Ureter (tissue), 1 donor: ENCODE measurements at places on chromosomes 13 and 19.

DNA sequence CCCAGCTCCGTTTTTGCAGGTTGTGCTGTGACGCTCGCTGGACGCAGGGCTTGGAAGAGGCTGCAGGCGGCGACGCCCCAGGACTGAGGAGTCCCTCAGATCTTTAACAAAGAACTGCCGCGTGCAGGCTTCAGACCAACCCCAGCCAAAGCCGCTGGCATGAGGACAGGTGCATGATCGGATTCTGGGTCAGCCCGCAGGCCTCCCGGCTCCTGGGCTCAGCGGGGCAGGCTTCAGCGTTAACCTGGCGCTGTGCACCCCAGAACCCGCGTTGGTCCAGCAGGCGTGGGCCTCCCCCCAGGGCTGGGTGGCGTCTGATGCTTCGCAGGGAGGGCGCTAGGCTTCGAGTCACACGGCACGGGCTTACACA lies 920 bp upstream of the TIMM13 start:
- DNase-seq: no peak

GRCh38 chr19:54888239-54888638 lies 14.2 kb downstream of the FCAR start:
- DNase-seq: no peak

- no peak for DNase-seq
These were observed 102.9 kb downstream of the SHISA2 start for GRCh38 chr13:25948910-25949309.

DNA sequence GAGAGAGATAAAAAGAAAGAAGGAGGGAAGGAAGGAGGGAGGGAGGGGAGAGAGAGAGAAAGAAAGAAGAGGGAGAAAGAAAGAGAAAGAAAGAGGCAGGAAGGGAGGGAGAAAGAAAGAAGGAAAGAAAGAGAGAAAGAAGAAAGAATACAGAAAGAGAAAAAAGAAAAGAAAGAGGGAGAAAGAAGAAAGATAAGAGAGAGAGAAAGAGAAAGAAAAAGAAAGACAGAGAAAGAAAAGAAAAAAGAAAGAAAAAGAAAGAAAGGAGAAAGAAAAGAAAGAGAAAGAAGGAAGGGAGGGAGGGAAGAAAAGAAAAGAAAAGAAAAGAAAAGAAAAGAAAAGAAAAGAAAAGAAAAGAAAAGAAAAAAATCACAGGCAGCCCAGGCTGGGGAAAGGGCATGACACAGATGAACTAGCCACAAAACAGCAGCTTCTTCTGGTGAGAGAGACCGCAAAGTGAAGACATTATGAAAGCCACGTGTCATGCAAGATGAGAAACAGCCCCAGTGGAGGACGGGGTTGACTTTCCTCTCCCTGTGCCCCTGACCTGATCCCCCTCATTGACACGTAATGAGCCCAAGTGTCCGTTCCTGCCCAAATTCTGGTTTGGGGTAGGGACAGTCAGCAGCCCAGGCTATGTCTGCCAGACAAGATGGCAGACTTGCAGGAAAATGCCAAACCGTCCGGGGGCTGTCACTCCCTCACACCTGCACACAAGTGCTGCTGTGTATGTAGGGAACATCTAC lies 102.1 kb downstream of the INSR start:
- no peak for DNase-seq

DNA sequence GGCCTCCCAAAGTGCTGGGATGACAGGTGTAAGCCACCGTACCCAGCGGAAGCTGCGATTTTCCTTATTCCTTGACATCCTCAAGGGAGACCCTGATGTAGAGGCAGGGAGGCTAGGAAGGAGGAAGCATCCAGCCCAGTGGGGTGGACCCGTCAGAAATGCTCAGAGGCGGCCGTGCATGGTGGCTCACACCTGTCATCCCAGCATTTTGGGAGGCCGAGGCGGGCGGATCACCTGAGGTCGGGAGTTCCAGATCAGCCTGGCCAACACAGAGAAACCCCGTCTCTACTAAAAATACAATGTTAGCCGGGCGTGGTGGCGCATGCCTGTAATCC lies 11.6 kb downstream of the GZMM start:
- DNase-seq: no peak

DNA sequence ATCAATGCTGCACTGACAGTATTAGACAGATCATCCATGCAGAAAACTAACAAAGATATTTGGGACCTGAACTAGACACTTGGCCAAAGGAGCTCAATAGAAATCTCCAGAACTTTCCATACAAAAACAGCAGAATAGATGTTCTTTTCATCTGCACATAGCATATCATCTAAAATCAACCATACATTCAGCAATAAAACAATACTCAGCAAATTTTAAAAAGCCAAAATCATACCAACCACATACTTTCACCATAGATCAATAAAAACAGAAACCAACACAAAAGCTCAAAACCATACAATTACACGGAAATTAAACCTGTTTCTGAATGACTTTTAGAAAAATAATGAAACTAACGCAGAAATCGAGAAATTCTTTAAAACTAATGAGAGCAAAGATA lies 592.6 kb downstream of the SLITRK5 start:
- DNase-seq: no peak
